Esophagus squamous epithelium (tissue), 5 donors: ENCODE measurements at places on chromosomes 1 and 21.

GRCh38 chr21:25626757-25627156 lies 12.3 kb upstream of the JAM2 start:
- DNase-seq: no peak

DNA sequence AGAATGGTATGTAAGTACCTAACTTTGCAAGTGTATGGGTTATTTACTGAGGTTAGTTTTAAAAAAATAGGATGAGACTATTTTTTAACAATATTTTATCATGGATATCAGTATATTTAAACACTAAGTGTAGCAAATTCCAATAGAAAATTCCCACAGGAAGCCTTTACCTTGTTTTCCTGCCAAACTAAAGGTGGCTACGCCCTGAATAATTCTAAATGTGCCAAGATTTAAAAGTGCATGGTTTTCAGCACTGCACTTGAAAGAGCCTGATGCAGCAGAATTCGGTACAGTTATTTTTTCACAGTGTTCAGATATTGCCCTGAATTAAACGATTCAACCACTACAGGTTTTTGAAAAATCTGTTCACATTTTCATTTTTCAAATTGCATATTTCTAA lies 1622.8 kb upstream of the B3GALT2 start:
- no peak for DNase-seq

GRCh38 chr1:199163670-199164069 lies 524.8 kb downstream of the PTPRC start:
- no peak for DNase-seq

GRCh38 chr21:25589887-25590286 lies 17.4 kb downstream of the MRPL39 start:
- DNase-seq: no peak

- DNase-seq: no peak
Measured at GRCh38 chr1:8423269-8423691, 105.4 kb downstream of the SLC45A1 start.

- DNase-seq: no peak
Measured at GRCh38 chr21:27246741-27247140, 279.9 kb upstream of the ADAMTS5 start.

DNA sequence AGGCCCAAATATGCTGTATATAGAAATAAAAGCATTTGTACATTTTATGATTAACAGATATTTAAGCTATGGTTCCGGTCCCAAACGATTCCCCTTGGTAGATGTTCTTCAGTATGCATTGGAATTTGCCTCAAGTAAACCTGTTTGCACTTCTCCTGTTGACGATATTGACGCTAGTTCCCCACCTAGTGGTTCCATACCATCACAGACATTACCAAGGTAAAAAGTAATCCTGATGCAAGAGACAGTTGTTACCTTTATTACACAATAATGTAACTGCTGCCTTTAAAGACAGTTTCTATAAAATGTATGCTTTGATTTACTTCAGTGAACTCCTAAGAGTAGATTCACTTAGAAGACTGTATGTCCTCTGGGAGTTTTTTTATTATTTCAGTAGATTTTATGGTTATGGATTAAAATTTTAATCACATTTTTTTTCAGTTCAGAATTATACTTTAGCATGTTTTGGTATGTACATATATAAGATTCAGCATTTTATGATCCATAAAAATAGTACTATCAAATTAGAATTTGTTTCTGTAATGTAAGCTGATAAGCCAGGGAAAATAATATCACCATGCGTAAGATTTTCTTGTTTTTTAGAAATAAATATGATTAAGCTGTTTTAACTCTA lies 96.5 kb downstream of the USP25 start:
- DNase-seq: no peak
